ENCODE measurements at places on chromosomes 7 and 10.

DNA sequence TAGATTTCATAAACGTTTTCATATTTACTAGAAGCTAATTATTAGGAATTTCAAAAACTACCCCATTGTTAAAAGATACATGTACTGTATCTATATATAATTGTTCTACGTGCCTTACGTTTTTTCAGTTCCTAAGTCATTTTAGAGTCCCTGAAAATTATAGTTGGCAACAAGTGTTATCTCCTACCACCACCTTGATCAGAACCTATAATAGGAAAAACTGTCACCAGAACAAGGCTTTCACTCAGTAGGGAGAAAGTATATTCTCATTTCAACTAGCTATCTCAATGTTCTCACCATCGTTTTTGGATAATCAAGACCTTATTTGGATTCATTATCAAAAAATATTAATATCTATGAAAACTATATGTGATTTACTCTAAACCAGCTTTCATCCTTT is 107.7 kb downstream of the CPEB3 start:
- no peak for DNase-seq

GRCh38 chr7:102255501-102255900 is 31.2 kb upstream of the SH2B2 start:
- DNase-seq, result no peak

DNA sequence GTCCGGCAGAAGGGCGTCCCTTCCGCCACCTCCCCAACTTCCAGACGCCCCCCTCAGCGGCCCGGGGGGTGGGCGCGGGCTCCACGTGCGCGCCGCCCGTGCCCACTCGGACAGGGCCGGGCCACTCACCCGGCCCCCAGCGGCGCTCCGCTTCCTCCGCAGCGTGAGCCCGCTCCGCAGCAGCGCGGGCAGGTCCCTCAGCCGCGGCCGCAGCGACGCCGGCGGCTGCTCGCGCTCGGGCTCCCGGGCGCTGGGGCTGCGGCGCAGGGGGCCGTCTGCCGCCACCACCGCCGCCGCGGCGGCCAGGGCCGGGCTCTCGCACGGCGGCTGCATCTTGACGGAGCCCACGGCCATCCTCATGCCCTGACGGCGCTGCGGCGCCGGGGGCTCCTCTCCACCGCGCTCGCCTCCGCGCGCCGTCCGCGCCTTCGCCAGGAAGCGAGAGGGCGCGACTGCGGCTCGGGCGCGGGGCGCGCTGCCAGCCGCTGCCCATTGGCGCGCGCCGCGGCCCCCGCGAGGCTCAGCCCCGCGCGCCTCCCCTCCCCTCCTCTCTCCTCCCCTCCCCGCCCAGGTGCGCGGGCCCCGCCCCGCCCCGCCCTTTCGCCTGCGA is at the start of gene RAPGEF5:
Gene RAPGEF5, minus strand, starts transcription at position 454 of the 610 bp plus-strand sequence. Its CDS starts 94 bp downstream, at position 360.
- no peak for DNase-seq

DNA sequence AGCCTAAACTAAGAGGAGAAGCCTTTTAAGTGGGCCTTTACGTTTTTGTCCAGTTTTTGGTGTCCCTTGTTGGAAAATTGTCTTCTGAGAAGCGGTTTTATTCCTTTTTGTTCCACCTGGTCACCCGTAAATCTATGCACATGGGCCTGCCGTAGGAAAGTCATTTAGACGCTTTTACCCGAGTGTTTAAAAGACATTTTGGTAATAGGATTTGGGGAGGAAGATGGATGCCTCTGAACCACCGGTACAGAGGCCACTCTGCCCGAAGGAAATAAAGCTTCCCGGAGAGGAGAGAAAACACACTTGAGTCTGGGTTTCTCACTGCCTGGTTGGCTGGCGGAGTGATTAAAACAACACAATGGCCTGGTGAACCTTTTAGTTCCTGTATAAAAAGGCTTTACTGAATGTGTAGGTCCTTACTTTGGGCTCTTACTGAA is 760 bp downstream of the THNSL1 start:
- no peak for DNase-seq

GRCh38 chr7:43096875-43097274 is 15.6 kb upstream of the HECW1 start:
- no peak for DNase-seq

DNA sequence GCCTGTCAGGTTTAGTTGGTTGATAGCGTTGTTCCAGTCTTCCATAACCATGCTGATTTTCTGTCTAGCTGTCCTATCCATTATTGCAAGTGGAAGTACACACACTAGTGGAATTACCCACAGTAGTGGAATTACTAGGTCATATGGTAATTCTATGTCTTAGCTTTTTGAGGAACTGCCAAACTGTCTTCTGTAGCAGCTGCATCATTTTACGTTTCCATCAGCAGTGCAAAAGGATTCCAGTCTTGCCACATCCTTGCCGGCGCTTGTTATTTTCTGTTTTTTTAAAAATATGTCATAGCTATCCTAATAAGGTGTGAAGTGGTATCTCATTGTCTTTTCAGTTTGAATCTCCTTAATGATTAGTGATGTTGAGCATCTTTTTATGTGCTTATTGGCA is 17.2 kb upstream of the RHBDD2 start:
- no peak for DNase-seq
